ENCODE measurements at places on chromosomes 7 and 10. TPM values are rescaled to one million over a fixed set of nuclear protein-coding genes. Genes with fewer than 3 reads are reported as not detected.

DNA sequence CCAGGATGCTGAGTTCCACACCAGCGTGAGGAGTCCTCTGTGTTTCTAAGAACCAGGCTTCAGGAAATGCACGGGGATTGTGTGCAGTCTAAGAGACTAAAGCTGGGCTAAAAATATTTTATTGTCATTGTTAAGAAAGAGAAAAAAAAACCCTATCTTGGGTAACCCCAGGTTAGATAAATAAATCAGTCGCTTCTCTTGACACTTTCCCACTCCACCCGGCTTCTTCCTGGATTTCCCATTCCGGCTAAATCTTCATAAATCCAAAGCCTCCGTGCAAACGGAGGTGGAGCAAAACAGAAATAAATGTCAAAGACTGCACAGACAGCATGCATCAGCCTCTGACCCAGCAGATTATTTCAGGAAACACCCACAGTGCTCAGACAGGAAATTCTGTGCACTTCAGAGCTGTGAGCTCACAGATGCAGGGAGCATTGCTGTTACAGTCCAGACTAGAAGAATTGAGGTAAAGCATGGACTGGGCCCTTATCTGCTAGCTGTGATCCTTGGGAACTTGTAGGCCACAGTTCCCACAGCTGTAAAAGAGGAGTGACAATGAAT is 44.8 kb upstream of the GRID1 start:
- DNase-seq = no peak

DNA sequence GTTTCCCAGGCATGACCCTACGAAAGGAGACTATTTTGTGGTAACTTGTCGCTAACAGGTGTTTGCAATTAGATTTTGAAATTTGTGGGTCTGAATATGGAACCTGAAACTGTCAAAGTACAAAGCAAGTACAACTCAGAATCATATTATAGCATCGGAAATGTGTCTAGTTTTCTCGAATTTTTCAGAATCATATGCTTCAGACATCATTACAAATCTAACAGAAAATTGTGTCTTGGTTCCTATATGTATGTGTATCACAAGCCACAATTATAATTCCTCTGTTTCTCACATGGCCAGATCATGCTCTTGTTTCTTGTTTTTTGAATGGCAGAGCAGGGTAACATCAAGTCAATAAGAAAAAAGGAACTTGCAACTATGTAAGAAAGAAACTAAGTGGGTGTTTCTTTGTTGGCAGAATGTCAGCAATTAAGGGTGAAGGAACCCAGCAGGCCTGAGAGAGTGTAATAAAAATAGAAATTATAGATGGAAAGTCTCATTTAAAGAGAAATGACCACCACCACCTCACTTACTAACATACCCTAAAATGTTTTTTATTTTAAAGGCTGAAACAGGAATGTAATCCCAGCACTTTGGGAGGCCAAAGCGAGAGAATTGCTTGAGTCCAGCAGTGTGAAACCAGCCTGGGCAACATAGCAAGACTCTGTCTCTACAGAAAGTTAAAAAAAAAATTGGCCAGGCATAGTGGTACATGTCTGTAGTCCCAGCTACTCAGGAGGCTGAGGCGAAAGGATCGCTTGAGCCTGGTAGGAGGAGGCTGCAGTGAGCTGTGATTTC is 51.3 kb downstream of the PRTFDC1 start:
- no peak for DNase-seq

MMP21 gene
- polyA plus RNA-seq = 0.30 TPM

DNA sequence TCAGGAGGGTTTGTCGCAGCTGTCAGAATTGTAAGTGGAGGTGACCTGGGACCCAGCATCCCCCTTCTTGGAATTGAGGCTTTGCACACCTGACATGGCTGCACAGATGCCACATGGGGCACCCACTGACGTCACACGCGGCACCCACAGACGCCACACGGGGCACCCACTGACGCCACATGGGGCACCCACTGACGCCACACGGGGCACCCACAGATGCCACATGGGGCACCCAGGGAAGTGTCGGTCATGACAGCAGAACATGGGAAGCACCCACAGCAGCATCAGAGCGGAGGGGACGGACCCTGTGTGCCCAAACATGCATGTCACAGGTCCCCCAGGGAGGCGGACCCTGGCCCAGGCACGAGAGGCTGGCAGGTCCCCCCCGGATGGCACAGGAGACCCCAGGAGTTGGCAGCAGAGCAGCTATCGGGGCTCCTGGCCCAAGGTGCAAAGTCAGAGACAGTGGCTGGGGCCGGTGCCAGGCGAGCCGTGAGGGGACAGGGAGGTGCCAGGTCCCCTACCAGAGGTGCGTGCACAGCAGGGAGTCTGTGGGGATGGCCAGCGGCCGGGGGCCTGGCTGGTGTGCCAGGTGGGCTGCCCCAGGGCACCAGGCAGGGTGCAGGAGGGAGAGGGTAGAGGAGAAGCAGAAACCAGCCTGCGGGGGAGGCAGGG is 21.1 kb downstream of the KNDC1 start:
- DNase-seq = no peak

GATA3 gene
- 82.7 TPM for polyA plus RNA-seq

TLX1 gene
- polyA plus RNA-seq = not detected

ATXN7L1 gene
- 14.3 TPM for polyA plus RNA-seq

CDK14 gene
- 38.6 TPM for polyA plus RNA-seq

DNA sequence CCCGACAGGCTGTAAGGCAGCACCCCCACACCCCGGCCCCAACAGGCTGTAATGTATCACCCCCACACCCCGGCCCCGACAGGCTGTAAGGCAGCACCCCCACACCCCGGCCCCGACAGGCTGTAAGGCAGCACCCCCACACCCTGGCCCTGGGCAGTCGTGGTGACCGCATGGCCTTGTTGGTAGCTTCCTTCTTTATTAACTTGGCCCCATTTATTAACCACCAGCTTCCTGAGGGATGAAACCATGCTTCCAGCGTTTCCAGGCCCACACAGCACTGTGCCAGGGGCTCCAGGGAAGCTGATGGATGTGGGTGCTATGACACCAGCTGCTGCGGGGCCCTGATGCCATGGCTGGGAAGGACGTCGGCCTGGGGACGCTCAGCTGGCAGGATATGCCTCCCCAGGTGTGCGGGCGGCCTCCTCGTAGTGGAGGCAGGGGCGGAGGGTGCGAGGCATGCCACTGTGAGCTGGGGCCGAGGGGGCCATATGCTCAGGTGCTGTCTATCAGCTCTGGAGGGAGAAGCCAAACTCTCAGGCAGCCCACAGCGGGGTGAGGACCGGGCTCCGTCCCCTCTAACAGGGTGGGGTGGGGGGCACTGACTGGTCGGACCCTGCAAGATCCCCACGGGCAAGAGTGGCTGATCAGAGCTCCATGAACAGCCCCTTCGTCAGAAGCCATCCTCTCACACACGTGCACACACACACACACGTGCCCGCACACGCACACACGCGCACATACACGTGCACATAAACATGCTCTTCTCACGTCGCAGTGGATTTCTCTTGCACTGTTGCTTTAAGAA is 311.0 kb downstream of the PTPRN2 start:
- DNase-seq = no peak

DNA sequence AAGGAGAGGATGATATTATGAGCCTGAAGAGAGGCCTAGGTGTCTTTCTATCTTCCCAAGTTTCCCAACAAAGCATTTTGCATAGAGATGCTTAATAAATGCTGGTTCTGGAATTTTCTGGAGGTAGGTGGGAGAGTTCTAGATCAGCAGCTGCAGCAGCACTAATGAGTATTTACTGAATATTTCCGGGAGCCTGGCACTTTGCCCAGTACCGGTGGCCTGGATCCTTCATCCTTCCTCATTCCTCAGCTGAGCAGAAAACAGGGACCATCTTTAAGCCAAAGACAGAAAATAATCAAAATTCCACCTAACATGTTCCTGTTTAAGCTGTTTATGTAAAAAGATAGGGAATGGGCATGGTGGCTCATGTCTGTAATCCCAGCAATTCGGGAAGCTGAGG is 813.2 kb upstream of the AUTS2 start:
- no peak for DNase-seq

ZNF365 gene
- 0.48 TPM for polyA plus RNA-seq

GRCh38 chr7:92944633-92945032 is 108.3 kb upstream of the CDK6 start:
- DNase-seq = no peak

DNA sequence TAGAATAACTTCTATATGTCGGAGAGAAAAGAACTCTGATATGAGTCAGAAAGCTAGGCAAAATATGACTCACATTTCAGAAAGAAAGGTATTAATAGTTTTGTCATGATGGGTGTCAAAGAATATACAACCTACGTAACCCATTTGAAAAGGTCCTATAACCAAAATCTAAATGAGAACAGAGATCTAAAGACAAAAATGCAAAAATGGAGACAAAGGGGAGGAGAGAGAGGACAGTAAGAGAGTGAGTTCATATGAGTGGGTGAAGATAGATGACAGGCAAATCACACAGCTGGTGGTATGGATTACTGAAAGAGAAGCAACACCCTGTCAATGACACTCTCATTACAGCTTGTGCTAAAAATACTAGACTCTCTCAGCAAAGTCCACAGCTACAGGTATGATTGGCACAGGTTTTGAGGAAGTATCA is 25.6 kb downstream of the ANKMY2 start:
- DNase-seq = no peak

- DNase-seq = no peak
Measured at GRCh38 chr7:78769481-78770101, 683.9 kb downstream of the MAGI2 start.

- DNase-seq = no peak
Measured at GRCh38 chr7:146119002-146119401, 2.4 kb downstream of the CNTNAP2 start.

- no peak for DNase-seq
Measured at GRCh38 chr7:92631850-92632487, 41.8 kb upstream of the FAM133B start.

EZH2 gene
- polyA plus RNA-seq = 63.9 TPM

- DNase-seq = no peak
Measured at GRCh38 chr7:39712751-39713150, 89.4 kb downstream of the RALA start.

GRCh38 chr7:78179211-78179610 is 380.6 kb downstream of the PHTF2 start:
- no peak for DNase-seq

PAPOLB gene
- polyA plus RNA-seq = 0.18 TPM

- no peak for DNase-seq
Measured at GRCh38 chr10:124049484-124049883, 43.9 kb downstream of the CHST15 start.

- DNase-seq = no peak
Measured at GRCh38 chr10:10663622-10664021, 354.1 kb upstream of the CELF2 start.

GRCh38 chr10:11849911-11850310 is 26.8 kb downstream of the PROSER2 start:
- no peak for DNase-seq

Measured in left kidney (tissue), 8 donors.